Sigmoid colon (tissue), 7 donors: ENCODE measurements at places on chromosomes 12 and 14. TPM values are rescaled to one million over a fixed set of nuclear protein-coding genes. Genes with fewer than 3 reads are reported as not detected.

KSR2 gene
- total RNA-seq = under 0.01 TPM

RFC5 gene
- total RNA-seq = 6.9 TPM

TMPRSS12 gene
- total RNA-seq = not detected

AREL1 gene
- total RNA-seq = 16.6 TPM

DLGAP5 gene
- total RNA-seq = 0.16 TPM

WNT5B gene
- total RNA-seq = 11.8 TPM

HOXC13 gene
- not detected for total RNA-seq

GARIN6 gene
- total RNA-seq = not detected

DEGS2 gene
- total RNA-seq = 0.28 TPM

FERMT2 gene
- 314 TPM for total RNA-seq

COCH gene
- total RNA-seq = 12.2 TPM

RGS6 gene
- total RNA-seq = 1.4 TPM

RNF212B gene
- not detected for total RNA-seq

CMKLR1 gene
- total RNA-seq = 10.0 TPM

COL2A1 gene
- total RNA-seq = not detected

IFNG-AS1 gene
- total RNA-seq = not detected

STYX gene
- total RNA-seq = 22.8 TPM

NTN4 gene
- 7.2 TPM for total RNA-seq

PARPBP gene
- total RNA-seq = 1.8 TPM

ZNF891 gene
- total RNA-seq = 4.6 TPM

ESR2 gene
- not detected for total RNA-seq

ATG101 gene
- total RNA-seq = 30.2 TPM

SLC6A13 gene
- not detected for total RNA-seq

KRT78 gene
- total RNA-seq = not detected

GZMB gene
- total RNA-seq = 1.5 TPM

ACTR10 gene
- 77.3 TPM for total RNA-seq

DNAI7 gene
- 0.36 TPM for total RNA-seq

AMN gene
- total RNA-seq = not detected

CCDC197 gene
- total RNA-seq = not detected
